ENCODE measurements at places on chromosomes 3 and 15.

GRCh38 chr3:112718516-112718915, 77.6 kb upstream of the CCDC80 start:
- no peak for DNase-seq

DNA sequence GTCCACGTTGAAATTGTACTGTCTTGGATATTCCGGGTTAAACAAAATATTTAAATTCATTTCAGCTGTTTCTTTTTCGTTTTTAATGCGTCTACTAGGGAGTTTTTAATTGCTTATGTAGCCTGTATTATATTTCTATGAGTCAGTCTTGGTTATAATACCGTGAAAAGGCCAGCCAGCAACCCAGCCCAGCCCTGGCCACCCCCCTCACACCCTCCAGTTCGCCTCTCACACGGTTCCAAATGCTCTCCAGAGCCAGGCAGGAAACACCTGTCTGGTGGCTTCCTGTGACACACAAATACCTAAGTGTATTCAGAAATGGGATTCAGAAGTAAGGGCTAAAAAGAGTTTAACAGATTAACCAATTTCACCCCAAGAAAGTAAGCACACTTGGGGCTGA, 4.4 kb downstream of the SH3BP5 start:
- DNase-seq, result no peak

DNA sequence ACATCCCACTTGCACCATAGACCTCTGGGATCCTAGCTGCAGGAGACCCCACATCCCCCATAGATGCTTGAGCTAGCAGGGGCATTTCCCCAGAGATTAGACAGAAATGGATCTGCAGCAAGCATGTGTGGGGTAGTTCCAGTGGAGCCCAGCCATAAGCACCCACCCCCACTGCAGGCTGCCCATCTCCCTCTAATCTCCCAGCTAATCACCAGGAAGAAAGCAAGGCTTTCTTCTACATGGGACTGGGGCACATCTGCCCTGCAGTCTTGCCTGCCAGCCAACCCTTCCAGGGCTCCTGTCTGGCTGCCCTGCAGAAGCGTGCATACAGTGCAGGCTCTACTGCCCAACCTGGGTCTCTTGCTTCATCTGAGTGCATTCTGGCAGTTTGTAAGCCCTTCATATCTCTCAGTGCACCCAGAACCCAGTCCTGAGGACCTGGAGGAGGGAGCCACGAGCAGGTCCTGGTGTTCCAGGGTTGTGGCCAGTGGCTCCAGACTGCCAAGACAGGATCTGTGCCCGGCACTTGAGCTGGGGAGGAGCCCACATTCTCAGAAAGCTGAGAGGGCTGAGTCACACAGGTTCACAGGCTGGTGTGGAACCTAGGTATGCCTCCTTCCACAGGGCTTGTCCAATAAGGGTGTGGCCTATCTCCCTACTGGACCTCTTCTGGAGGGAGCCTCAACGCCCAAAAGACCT, 49.9 kb upstream of the IGSF11 start:
- DNase-seq, result no peak

DNA sequence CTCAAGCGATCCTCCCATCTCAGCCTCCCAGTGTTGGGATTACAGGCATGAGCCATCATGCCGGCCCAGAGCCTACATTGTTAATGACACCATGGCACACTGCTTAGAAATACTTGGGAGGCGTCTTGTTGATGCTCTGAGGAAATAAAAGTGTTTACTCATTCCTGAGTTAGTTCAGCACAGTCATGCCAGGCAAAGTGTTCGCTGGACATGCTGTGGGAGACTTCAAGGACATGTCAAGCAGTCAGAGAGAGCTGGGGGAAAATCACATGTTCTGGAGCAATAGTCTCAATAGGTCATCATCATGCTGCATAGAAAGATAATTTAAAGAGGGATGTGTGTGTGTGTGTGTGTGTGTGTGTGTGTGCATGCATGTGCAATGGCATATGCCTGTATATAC, 37.5 kb downstream of the TTC23 start:
- DNase-seq, result no peak

DNA sequence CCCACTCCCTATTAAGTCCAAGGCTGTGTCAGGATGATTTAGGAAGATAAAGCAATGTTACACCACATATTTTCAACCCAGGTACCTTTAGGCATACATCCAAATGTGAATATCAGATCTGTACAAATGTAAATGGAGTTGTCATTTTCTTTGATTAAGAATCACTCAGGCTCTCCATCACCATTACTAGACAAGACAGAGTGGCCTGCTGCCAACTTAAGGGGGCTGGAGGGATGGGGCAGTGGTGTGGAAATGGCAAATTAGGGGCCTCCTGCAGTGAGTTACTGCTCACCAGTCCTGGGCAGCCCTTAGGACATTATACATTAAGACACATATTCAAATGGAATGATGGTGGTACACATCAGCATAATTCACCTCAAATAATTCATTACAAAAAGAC, 211.0 kb downstream of the TNIK start:
- no peak for DNase-seq

- DNase-seq, result no peak
These were observed 51.8 kb downstream of the MITF start for GRCh38 chr3:69791106-69791505.

DNA sequence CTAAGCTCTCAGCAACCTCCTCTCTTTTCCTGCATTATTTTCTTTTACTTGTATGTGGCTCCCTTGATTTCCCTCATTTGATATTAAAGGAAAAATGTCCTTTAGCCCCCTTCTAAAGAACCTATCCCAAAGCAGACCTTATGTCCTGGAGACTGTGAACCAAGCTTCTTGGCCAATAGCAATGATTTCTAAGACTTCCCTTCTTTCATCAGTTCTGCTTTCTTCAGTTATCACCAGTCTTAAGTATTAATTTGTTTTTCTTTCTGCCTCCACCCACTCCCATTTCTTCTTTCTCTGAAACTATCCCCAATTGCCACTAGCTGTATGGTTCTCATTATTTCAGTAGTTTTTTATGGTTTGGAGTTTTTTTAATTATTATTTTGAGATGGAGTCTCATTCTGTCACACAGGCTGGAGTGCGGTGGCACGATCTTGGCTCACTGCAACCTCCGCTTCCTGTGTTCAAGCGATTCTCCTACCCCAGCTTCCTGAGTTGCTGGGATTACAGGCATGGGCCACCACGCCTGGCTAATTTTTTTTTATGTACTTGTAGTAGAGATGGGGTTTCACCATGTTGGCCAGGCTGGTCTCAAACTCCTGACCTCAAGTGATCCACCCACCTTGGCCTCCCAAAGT, 12.1 kb downstream of the TMOD3 start:
- no peak for DNase-seq

DNA sequence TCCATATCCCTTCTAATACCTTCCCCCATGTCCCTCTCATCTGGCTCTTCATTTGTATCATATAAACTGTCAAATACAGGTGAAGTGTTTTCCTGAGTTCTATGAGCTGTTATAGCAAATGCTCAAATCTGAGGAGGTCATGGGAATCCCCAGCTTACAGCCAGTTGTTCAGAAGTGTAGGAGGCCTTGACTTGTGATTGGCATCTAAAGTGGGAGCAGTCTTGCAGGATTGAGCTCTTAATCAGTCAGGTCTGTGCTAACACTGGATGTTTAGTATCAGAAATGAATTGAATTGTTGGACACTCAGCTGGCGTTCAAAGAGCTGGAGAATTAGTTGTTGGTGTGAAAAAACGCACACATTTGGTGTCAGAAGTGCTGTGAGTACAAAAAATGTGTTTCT, 65.0 kb downstream of the IFT57 start:
- no peak for DNase-seq

DNA sequence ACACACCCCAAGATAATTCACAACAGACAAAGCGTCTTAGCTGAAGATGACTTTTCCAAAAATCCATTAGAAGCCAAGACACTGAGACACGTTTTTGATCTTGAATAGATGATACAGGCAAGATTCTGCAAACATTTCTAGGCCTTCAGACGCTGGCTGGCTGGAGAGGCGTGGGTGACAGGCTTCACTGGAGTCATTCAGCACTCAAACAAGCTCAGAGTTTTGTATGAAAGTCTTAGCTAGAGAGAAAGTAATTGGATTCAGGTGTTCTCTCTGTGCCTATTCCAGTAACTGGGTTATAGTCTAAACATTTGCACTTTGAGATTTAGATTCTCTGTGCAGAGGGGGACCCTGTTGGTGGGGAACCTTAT, 147.7 kb upstream of the BHLHE40 start:
- DNase-seq, result no peak

GRCh38 chr15:37079726-37080125, 20.6 kb downstream of the MEIS2 start:
- no peak for DNase-seq

- no peak for DNase-seq
These were observed 116.7 kb upstream of the LPP start for GRCh38 chr3:188037195-188037718.

DNA sequence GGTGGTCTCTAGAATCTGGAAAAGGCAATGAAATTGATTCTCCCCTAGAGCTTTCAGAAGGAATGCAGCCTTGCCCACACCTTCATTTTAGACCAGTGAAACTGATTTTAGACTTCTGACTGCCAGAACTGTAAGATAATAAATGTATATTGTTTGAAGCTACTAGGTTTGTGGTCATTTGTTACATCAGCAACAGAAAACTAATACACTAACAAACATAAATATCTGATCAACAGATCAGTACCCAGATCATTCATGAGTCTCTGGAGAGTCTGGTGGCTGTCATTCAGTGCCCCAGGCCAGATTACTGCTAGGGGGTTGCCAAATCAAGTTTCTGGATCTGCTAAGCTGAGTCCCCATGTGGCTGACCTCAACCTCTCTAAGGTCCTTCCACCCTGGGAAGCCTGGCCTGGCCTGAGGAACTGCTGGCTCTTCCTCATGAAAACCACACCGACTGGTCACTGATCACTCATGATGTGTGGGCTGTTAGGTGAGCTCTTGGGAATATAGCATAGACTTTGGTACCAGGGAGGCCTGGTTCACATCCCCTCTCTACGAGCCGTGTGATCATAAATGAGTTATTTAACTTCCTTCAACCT, 11.1 kb upstream of the LACTB start:
- no peak for DNase-seq

- no peak for DNase-seq
These were observed 867.4 kb downstream of the ROBO1 start for GRCh38 chr3:78900426-78900825.

All from stimulated activated CD4-positive, alpha-beta T cell treated with anti-CD3 and anti-CD28 coated beads, TNF-alpha, amount 100 ng/mL, for 48 hours (primary cell).